ENCODE measurements at places on chromosomes 11 and 22.

DNA sequence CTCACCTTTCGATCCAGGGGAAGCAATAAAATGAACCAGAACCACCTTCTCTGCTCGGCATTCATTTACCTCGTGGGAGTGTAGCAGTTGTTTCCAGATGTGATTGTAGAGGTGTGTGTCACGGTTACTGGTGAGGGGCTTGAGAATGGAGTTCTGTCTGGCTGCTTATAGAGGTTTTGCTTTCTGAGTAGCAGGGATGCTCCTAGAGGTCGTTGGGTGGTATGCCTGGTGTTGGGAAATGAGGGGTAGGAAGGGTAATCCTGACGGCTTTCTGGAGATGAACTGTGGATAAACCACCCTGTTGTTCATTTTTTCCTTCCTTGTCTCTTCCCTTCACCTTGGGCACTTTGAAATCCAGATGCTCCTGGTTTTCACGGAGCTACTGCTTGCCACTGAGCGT, 8.1 kb downstream of the TEAD1 start:
- no peak for DNase-seq

GRCh38 chr11:121930004-121930965, 185.7 kb downstream of the BLID start:
- DNase-seq: no peak

DNA sequence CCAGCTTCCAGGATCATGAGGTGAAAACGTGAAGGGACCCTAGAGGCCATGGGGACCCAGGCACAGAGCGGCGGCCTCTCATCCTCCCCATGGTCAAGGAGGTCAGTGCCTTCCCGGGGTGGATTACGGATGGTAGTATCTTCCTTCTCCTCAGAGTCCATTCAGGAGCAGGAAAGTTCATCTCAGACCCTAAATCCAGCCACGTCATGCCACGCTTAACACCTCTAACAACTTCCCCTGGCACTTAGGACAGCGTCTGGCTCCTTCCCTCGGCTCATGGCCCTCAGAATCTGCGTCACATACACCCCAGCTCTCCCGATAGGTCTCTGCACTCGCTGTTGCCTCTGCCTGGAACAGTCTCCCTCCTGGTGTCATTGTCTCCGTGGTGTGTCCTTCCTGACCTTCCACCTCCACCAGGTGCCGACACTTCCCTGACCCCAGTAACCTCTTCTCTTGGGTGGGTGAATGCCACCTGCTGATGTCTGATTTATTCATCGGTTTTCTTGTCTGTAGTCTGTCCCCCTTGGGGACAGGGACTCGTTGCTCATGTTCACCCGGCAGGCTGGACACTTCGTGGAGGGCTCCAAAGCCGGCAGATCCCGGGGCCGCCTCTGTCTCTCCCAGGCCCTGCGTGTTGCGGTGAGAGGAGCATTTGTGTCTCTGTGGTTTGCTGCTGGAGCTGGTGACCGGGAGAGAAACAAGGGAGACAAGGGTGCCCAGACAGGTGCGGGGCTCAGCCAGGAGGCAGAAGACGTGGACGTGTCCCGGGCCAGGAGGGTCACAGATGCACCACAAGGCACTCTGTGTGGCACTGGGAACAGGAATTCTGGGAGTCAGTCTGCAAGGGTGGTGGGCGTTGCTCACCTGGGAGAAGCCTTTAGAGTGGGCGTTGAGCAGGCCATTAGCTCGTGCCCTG, 1.4 kb downstream of the MYEOV start:
- DNase-seq: no peak

GRCh38 chr11:78943841-78944240, 369.2 kb upstream of the NARS2 start:
- DNase-seq: no peak

GRCh38 chr11:77474684-77475060, 778 bp upstream of the PAK1 start:
- DNase-seq: no peak

DNA sequence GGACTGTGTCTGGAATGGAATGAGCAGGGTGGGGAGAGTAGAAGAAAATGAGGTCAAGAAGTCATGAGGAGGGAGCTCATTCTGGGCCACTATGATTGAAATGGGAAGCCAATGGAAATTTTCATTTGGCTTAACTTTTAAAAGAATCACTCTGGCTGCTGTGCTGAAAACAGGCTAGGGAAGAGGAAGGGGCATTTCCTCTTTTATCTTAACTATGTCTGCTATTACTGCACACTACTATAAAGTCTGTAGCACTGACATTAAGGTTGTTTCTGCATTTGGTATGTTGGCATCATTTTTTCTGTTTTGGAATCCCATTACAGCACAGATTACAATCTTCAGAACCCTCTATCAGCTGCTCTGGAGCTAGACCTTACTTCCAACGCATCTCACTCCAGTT, 8.2 kb downstream of the PATL1 start:
- DNase-seq: no peak

DNA sequence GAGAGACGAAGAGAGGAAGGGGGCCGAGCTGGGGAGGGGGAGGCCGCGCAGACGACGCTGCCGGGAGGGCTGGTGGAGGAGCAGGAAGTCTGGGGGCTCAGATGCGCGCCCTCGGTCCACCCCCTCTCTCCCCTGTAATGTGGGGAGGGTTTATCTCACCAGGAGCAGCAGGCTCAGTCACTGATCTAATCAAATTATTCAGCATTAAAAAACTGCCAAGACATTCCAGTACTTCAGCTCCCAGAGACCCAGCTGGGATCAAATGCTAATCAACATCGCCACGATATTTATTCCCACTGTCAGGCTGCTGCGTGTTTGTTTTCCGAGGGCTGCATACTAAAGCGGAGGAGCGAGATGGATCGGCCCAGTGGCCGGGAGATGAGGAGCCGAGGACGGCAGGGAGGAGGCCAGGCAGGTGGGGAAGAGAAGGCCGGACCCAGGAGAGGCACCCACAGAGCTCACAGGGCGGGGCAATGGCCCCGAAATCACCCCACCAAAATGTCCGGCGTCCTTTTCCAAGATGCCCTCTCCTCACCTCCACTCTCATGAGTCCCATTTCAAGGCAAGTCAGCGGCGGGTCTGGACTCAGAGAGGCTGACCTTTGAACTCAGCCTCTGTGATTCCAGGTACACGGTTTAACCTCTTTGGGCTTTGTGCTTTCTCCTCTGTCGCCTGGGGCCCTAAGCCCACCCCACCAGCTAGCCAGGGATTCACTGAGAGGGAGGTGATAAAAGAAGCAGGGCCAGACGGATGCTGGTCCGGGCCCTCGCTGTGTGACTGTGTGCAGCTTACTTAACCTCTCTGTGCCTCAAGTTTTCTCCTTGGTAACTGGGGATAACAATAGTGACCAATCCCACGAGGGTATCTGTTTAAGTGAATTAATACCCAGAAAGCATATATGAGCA, 502.1 kb downstream of the MN1 start:
- no peak for DNase-seq

DNA sequence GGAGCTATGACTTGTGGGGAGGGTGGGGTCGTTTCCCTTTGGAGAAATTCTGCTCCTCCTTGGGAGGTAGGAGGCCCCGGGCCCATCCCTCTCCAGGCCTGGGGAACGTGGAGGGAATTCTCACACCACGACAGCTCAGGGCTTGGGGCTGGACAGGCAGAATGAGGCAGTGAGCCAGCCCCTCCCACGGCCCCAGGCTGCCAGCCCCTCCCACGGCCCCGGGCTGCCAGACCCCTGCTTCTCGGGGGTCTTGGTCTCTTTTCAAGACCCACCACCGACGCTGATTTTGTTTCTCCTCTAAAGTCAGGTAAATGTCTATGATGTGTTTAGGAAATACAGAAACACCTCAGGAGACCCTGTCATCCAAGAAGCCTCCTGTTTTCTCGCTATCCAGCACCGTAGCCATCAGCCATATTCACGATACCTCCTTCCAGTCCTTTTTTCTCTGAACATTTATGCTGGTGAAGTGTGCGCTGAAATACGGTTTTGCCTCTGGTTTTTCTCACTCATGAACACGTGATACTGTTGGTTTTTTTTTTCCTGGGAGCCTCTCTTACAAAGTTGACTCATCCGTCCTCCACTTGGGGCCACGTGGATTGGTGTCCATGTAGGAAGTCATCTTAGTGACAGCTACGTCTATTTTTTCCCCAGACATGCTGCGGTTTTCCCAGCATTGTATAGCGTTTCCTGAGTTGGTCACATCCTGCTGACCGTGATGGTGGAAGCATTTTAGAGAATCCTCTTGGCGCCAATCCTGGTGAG, 1219.6 kb downstream of the BRD1 start:
- no peak for DNase-seq

- DNase-seq: no peak
These were observed 9.8 kb downstream of the YAP1 start for GRCh38 chr11:102119997-102120396.

DNA sequence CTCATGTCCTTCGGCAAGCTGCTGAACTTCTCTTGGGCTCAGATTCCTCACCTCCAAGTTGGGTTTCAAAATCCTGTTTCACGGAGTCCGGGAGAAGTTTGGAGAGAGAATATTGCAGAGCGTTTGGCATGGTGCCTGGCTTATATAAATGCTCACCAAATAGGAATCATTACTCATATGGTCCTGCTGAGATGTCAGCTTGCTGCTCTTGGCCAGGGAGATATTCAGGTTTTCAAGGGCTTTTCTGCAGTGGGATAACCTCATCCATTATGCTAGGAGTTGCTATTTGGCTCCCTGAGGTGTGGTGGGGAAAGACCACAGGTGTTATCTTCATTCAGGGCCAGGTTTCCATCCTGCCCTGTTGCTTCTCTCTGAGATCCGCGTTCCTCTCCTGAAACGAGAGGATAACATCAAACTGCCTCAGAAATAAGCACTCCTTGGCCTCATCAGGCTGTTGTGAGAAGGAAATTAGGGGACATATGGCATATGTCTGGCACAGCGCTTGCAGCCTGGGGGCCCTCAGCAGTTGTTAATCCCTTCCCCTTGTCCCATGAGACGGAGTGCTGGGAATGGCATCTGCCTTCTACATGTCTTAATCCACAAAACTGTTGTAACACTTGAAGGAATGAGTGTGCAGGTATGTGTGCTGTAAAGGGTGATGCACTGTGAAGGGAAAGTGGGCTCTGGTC, 29.9 kb upstream of the ACER3 start:
- no peak for DNase-seq

DNA sequence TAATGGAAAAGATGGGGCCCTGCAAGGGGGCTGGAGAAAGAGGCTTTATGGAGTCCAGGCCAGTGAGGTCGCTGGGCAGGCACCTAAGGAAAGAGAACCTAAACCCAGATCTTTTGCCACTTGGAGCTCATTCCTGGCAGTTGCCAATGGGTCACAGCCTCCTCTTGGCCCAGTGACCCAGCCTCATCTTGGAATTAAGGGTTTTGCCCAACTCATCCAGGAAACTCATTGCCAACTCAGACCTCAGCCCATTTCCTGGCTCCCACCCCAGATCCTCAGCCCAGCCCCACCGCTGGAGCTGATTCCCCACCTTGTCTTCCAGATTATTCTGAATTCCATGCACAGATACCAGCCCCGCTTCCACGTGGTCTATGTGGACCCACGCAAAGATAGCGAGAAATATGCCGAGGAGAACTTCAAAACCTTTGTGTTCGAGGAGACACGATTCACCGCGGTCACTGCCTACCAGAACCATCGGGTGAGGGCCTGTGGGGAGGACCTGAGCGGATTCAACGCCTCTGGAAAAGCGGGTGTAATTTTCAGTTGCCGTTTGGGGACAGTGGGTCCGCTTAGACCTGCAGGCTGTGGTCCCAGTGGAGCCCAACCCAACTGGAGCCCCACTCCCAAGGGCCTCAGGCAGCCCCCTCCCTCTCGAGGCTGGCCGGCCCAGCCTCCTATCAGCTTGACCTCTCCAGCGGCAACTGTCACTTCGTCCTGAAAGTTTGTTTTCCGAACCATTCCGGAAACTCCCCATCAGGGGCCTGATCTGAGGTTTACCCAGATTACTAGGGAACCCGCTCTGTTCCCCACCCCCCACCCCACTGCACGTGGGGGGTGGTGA, 4.3 kb downstream of the TBX1 start:
- DNase-seq: no peak

DNA sequence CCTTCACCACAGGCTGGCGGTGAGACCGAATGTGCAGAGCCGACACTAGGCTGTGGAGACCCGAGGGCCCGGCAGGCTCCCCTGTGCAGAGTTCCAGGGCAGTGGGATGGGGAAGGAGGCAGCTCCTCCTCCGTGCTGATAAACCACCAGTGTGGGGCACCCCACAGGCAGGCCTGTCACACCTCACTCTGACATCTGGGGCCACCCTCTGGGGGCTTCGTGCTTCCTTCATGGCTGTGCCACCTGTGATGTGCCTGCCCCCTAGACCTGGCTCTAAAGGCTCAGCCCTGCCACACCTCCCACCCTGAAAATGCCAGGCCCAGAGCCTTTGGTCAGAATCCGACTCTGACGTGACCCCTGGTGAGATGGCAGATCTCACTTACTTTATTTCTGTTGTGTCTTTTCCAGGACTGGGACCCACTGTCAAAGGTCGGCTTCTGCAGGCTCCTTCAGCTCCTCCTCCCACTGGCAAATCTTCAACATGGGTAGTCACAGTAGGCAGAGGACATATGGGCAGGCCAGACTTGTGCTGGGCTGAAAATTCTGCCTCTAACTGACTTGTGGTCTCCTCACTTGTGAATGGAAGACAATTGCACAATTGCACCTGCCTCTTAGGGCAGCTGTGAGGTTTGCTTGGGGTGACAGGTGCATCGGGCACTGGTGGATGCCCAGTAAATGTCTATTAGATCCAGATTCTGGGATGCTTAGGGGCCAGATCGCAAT, 46.2 kb upstream of the TSKU start:
- DNase-seq: no peak

- DNase-seq: no peak
These were observed 22.1 kb downstream of the YPEL1 start for GRCh38 chr22:21713428-21714058.

- no peak for DNase-seq
These were observed 20.4 kb downstream of the ALKBH8 start for GRCh38 chr11:107545101-107545514.

DNA sequence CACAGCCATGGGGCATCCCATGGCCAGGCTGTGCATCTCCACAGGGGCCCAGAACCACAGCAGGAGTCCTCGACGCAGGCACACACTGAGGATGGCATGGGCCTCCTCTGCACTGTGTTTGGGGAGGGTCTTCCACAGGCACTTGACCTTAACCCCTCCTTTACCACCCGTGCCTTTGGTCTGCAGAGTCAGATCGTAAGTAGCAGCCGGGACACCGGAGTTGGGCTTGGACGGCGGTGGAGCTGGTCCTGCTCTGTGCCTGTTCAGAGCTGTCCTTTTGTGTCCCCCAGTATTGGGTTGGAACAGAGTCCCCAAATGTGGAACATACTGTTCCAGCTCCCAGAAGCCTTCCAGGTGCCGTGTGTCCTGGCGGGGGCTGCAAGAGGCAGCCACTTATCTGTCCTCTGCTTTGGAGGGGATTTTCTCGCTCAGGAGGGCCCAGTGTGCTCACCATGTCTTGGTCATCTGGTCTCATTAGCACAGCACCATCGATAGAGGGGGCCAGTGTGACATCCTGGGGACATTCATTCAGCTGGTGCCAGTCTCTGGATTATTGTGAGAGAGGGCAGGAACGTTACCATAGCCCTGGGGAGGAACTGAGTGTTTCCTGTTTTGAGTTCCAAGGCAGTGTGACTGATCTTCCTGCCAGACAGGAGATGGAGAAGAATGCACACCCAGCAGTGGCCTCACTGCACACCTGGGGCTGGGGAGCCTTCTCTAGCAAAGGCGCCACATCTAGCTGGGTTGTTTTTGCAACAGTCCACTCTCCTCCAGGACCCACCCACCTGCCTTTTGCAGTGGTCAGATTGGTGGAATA, 12.4 kb downstream of the CRELD2 start:
- DNase-seq: no peak

- no peak for DNase-seq
These were observed 807.6 kb downstream of the BRD1 start for GRCh38 chr22:49019737-49020713.
